Tibial nerve (tissue), 4 donors: ENCODE measurements at places on chromosomes 4 and X. TPM values are rescaled to one million over a fixed set of nuclear protein-coding genes. Genes with fewer than 3 reads are reported as not detected.
A peak's percentile ranks its signal among the peaks of the same experiment; 100 is the strongest.

DNA sequence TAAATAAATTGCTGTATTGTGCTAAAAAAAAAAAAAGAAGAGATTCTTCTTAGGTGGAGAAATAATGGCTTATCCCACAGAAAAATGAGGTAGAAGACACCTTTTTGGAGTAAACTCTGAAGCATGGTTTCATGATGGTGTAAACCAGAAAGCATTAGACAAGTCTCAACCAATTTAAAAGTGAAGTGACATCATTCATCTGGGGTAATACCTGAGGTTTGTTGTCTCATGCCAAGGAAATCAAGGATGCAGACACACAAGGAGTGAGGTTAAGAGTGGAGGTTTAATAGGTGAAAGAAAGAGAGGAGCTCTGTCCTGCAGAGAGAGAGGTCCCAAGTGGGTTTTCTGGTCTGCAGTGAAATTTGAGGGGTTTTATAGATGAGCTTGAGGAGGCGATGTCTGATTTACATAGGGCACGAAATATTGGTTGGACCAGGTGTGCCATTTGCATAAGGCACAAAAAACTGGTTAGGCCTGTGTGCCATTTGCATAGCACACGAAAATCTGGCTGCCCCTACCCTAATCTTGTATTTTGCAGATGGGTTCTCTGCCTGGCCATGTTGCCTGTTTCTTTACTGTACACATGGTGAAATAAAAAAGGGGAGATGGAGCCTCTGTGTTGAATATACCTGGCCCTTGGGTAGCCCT is 25.0 kb upstream of the CWH43 start:
- no peak overlapping the region for H3K4me3 ChIP-seq
- H3K27ac ChIP-seq = no peak overlapping the region
- no peak for DNase-seq
- H3K36me3 ChIP-seq = no peaks in the 10 kb centered on the region

GRCh38 chr4:17814140-17814539 is 3.4 kb downstream of the NCAPG start:
- H3K27ac ChIP-seq = no peak overlapping the region
- H3K36me3 ChIP-seq = no peaks in the 10 kb centered on the region
- no peak for DNase-seq
- no peaks in the 10 kb centered on the region for H3K27me3 ChIP-seq
- H3K4me3 ChIP-seq = no peak overlapping the region

DNA sequence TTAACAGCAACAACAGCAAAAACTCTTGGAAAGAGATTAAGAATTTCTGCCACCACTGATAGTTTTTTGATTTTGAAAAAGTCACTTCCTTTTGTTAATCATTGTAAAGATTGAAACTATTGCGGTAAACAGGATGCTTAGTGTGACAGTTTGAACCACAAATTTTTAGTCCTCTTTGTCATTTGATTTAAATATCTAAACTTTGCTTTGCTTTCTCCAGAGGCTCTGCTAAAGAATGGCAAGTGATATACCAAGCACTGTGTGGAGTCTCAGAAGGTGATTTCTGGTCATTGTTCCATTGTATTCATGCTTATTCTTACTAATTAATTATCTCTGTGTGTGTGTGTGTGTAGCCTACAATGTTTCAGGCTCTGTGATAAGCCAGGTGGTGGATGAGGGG is 155.6 kb downstream of the BMPR1B start:
- H3K4me1 ChIP-seq = no peaks in the 10 kb centered on the region
- H3K4me3 ChIP-seq = no peak overlapping the region
- H3K36me3 ChIP-seq = no peaks in the 10 kb centered on the region
- no peaks in the 10 kb centered on the region for H3K27me3 ChIP-seq
- DNase-seq = no peak
- no peak overlapping the region for H3K27ac ChIP-seq

DNA sequence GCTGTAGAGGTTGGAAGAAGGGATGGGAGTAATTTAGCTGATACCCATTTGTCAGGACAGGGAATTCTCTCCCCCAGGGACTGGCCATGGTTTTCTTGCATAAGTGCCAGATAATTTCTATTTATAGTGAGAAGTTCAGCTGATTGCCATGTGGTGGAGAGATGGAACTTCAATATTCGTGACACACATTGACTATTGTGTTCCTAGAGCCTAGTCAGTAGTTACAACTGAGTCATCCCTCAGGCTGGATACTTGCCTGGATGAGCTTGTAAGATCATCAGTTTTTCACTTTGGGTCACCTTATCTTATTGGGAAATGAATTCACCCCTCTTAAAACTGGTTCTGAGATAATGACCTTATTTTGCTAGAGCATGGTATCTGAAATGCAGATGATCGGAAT is 32.2 kb downstream of the CFAP299 start:
- no peak for DNase-seq
- no peaks in the 10 kb centered on the region for H3K27me3 ChIP-seq
- no peak overlapping the region for H3K27ac ChIP-seq
- H3K4me3 ChIP-seq = no peak overlapping the region
- no peaks in the 10 kb centered on the region for H3K4me1 ChIP-seq
- H3K36me3 ChIP-seq = no peaks in the 10 kb centered on the region

- H3K27ac ChIP-seq = no peak overlapping the region
- no peak for DNase-seq
- no peaks in the 10 kb centered on the region for H3K36me3 ChIP-seq
- H3K4me3 ChIP-seq = no peak overlapping the region
- no peaks in the 10 kb centered on the region for H3K4me1 ChIP-seq
- no peaks in the 10 kb centered on the region for H3K27me3 ChIP-seq
Observed at GRCh38 chrX:28205905-28206304, 224.7 kb upstream of the DCAF8L1 start.

DNA sequence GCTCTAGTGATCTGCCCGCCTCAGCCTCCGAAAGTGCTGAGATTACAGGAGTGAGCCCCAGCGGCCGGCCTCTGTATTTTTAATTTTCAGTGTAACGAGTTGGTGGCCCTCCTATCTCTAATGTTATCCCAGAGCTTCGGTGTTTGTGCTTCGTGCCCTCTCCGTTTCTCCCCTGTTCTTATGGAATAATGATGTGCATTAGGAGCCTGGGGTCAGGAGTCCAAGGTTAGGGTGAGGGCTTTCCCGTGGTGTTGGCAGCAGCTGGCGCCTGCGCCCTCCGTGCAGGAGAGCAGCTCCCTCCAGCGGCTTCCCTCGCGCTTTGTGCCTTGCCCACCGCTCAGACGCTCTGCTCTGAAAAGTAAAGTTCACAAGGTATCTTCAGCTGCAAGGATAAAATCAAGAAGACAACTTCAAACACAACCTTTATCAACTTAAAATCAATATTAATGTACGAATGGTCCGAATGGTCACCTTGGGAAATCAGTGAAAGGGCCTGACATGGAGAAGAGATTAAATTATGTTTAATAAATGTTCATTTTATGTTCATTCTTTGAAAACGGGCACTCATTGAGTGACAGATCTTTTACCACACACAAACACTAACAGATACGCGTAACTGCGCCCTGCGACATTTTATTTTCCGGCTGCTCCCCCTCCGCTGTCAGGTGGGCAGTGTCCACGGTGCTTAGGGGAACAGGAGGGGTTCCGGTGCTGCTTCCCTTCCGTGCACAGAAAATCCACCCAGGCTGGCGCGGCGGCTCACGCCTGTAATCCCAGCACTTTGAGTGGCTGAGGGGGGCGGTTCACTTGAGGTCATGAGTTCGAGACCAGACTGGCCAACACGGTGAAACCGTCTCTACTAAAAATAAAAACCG is 62.4 kb downstream of the TRAPPC11 start:
- H3K27ac ChIP-seq = no peak overlapping the region
- no peaks in the 10 kb centered on the region for H3K27me3 ChIP-seq
- no peaks in the 10 kb centered on the region for H3K36me3 ChIP-seq
- no peaks in the 10 kb centered on the region for H3K4me1 ChIP-seq
- no peak for DNase-seq
- peak overlapping the region; percentile 40 for H3K4me3 ChIP-seq

SLC4A4 gene
- total RNA-seq = 3.7 TPM

GRCh38 chr4:185821029-185821419 is 9.0 kb upstream of the SORBS2 start:
- no peaks in the 10 kb centered on the region for H3K36me3 ChIP-seq
- H3K27ac ChIP-seq = no peak overlapping the region
- no peaks in the 10 kb centered on the region for H3K27me3 ChIP-seq
- DNase-seq = no peak
- H3K4me1 ChIP-seq = no peaks in the 10 kb centered on the region
